ENCODE measurements at places on chromosomes 7 and 10.
A peak's percentile ranks its signal among the peaks of the same experiment; 100 is the strongest.

DNA sequence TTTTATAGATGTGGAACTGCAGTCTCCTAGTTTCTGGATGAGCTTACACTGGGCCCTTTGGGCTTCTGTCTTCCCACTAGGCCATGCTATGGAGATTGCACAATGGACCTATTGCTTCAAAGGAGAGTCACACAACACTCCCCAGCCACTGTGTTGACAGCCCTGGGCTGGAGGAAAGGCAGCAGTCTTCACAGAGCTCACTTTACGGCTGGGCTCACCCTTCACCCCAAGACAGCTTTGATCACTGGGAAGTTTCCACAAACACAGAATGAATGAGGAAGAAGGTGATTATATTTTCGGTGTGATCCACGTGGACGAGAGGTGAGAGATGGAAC is 92.7 kb upstream of the GDF10 start:
- DNase-seq, result no peak

DNA sequence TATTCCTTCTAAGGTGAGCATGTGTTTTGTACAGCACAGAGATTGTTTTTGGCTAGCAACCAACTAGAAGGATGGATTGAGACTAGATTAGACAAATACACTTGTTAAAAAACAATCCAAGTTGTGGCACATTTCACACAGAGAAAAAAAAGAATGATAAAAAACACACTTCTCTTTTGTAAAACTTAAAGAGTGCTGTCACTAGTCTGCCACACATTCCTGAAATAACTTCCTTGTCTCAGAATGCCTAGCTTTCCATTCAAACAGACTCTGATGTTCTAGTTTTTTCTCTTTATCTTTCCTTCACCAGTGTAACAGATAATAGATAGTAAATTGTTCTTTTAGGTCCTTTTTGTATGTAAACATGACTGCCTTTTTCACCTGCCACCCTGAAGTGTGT is 11.4 kb downstream of the DLD start:
- no peak for DNase-seq

DNA sequence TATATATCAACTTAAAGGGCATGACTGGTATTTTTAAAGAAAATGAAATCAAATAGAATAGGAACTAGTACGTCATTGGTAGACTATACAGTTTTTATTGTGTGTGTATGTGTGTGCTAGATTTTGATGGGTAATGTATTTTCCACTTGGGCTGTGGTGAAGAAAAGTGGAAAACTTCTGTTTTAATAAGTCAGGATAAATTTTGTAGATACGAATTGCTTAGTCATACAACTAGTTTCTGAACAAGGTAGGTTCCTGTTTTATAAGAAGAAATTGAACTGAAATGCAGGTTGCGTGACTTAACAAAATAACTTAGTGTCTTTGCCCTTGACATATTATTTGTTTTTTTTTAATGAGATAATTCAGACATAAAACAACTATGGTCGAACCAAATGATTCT is 24.3 kb downstream of the UBN2 start:
- no peak for DNase-seq

DNA sequence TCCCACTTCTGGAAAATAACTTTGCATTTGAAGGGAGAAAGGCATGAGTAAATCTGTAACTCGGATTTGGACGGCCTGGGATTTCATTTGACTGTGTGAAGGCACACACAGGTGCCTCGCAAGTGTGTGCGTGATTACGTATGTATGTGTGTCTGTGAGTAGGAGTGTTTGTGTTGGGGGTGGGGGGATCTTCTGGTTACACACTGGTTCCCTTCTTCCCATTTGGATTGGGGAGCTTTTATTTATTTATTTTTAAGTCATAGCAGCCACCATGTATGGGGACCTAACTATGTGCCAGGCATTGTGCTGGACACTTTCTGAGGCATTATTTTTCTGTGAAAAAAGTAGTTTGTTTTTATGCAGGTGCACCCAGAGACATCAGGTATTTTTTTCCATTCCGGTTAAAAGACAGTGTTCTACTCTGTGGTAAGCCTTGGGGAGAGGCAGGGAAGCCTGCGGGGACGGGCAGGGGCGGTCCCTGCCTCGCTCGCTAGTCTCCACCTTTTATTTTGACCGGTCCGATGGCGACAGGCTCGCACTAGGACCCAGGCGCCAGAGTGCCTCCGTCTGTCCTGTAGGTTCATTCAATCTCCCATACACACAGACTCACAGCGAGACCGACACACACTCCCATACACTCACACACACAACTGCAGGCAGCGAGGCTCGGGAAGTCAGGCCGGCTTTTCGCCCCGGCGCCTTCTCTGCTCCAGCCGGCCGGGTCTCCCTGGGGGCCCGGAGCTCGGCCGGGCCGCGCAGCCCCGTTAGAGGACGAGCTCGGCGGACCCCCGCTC is at the start of gene MXI1:
MXI1 (plus strand) TSS at position 595 of the 794 bp plus-strand sequence. CDS start 204 bp downstream, outside the sequence.
- DNase-seq, result peak; percentile 59

GRCh38 chr7:133060004-133060403 is 21.9 kb downstream of the CHCHD3 start:
- no peak for DNase-seq

DNA sequence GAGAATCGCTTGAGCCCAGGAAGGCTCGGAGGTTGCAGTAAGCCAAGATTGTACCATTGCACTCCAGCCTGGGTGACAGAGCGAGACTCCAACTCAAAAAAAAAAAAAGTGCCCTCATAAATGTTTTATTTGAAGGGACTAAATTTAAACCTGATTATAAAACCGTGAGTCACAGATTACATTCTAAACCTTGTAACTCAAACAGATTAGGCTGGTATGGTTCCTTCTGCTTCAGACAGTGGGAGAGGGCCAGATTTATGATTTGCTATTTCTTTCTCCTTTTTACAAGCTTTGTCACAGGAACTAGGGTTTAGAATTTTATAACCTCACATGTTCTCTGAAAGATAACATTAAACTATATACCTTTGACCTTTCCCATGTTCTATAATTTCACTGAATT is 801.2 kb upstream of the ZWINT start:
- DNase-seq, result no peak

DNA sequence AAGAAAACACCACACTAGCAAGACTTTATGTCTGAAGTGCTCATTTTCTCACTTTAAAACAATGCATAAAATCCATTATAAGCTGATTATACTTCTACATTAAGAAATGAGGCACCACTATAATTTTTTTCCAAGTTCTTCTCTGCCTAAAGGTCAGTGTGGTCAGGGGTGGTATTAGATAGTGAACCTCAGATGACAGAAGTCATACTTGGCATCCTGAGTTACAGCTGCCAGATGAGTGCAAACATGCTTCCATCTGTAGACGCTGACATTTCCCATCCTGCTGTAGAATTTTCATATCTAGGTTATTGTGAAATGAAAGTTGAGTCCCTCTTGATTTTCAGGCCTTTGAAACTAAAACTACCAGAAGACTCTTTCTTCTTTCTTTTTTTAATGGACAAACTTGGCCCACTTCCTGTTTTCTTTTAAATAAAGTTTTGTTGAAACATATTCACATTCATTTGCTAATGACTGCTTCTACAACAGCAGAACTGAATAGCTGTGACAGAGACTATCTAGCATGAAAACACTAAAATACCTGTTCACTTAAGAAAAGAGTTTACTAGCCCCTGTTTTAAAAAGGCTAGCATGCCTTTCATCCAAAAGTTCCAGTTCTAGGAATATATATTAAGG is 900.8 kb downstream of the XPNPEP1 start:
- no peak for DNase-seq

DNA sequence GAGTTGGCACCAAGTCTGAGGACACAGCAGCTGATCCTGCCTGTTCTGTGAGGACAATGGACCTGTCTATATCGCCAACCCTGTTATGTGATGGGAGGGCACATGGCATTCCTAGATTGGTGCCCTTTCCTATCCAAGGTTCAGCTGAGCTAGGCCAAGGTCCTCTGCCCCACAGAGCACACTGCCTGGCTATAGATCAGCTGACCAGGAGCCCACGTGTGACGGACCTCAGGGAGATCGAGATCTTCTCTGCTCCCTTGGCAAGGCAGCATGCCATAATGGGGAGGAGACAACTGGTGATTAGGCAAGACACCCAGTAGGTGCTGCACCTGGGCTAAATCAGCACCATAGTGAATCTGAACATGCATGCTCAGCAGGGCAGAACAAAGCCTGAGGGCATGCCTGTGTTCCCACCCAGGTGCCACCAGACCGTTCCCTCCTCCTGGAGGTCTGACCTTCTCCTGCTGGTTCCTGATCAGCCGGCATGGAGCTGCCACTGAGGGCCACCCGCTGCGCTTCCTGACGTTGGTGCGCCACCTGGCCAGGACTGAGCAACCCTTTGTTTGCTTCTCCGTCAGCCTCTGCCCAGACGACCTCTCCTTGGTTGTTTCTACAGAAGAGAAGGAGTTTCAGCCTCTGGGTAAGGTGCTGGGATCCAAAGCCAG is 93.7 kb downstream of the WDFY4 start:
- no peak for DNase-seq

- no peak for DNase-seq
These were observed 889.9 kb upstream of the PHF14 start for GRCh38 chr7:10083766-10084165.

DNA sequence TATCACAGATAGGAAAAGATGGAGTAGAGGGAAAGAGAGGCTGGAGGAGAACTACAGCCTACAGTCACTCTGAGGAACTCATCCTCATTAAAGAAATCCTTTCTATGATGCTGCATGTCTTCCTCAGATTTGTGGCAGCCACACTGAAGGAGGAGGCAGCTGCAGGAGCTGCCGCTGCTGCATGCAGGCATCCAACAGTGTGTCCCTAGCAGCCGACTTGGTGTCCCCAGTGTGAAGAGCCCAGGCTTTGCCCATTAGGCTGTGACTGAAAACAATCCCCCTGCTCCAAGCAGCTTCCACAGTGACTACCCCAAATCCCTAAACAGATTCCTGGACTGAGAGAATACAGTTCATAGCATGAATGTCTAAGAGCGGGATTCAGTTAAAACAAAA is 23.1 kb downstream of the SKIDA1 start:
- DNase-seq, result no peak

GRCh38 chr10:78714225-78714624 is 354.5 kb upstream of the ZMIZ1 start:
- no peak for DNase-seq

DNA sequence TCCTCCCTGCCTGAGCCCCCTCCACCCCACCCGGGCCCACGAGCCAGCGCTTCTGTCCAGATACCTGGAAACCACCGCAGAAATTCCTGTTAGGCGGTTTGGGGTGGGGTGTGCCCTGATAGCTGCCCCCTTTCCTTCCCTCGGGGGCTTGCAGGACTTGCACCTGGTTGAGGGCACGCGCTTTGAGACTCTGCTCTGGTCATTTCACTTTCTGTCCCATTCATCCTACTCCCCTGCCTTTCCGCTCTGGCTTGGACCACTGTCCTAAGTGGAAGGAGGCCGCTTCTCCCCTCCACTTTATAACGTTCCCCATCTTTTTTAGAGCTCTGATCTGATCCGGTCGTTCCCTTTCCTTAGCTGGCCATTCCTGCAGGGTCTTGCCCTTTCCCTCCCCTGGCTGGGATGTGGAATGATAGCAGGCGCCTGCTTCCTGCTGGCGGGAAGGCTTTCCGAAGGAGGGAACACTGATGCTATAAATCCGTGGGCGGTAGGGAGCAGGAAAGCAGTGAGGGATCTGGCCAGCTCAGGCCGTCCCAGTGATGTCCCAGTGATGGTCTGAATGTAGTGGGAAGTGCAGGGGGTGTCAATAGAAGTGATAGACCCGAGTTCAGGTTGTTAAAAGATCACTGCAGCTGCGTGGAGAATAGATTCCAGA is 852 bp upstream of the PRKAR1B start:
- DNase-seq, result no peak

GRCh38 chr10:34612446-34612845 is 202.7 kb downstream of the PARD3 start:
- DNase-seq, result no peak

- no peak for DNase-seq
These were observed 59.9 kb downstream of the COL26A1 start for GRCh38 chr7:101422356-101423195.

GRCh38 chr7:39721919-39722597 is 98.7 kb downstream of the RALA start:
- DNase-seq, result no peak

DNA sequence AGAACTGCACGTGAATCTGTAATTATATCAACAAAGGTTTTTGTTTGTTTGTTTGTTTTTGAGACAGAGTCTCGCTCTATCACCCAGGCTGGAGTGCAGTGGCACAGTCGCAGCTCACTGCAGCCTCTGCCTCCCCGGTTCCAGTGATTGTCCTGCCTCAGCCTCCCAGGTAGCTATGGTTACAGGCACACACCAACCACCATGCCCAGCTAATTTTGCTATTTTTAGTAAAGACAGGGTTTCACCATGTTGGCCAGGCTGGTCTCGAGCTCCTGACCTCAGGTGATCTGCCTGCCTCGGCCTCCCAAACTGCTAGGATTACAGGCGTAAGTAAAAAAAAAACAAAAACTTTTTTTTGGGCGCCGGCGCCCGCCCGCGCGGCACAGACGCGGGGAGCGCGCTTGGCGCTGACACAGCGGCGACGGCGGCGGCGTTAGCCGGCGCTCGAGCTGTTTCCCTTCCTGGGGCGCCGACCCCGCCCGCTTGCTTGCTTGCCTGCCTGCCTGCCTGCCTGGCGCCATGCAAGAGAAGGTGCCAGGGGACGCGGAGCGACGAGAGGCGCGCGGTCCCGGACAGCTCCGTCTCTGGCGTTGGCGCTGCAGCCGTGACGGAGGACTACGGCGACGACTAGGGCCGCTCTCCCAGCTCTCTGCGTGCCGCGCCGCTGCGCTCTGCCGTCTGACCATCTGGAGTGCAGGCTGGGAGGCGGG is 171.4 kb upstream of the NUPR2 start:
- no peak for DNase-seq

DNA sequence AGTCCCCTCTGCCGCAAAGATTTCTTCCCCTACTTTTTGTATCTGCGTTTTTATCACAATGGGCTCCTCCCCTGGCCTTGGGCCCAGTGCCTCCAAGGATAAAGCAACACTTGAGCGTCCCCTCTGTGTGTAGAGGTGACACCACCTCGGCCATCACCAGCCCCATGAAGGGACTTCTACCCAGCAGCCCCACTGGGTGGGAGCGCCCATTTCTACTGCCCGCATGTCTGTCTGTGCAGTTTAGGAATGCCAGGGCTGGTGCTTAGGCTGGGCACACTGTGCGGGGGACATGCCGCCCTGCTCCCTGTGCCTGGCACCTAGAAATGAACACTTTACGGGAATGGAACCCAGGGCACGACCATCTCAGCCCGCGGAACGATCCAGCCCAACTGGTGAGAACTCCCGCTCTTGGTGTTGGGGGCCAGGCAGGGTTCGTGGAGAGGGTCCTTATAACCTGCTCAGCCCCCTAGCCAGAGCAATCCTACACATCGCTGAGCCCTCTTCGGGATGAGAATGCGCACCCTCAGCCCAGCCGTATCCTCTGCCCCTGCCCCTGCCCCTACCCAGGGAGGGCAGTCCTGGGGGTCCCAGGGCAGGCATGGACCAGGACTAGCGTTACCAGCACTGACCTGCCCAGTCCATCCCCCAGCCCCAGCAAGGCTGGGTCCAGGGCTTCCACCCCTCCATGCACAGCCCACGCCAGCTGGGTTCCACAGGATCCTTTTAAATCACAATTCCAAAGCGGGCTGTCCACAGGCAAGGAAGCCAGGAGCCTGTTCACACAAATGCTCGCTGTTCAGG is 12.8 kb downstream of the CRYGN start:
- DNase-seq, result no peak
